ENCODE measurements at places on chromosomes 1 and 21.

- DNase-seq = peak; percentile 80
Measured at GRCh38 chr1:114979278-114979891, 50.2 kb upstream of the TSHB start.

DNA sequence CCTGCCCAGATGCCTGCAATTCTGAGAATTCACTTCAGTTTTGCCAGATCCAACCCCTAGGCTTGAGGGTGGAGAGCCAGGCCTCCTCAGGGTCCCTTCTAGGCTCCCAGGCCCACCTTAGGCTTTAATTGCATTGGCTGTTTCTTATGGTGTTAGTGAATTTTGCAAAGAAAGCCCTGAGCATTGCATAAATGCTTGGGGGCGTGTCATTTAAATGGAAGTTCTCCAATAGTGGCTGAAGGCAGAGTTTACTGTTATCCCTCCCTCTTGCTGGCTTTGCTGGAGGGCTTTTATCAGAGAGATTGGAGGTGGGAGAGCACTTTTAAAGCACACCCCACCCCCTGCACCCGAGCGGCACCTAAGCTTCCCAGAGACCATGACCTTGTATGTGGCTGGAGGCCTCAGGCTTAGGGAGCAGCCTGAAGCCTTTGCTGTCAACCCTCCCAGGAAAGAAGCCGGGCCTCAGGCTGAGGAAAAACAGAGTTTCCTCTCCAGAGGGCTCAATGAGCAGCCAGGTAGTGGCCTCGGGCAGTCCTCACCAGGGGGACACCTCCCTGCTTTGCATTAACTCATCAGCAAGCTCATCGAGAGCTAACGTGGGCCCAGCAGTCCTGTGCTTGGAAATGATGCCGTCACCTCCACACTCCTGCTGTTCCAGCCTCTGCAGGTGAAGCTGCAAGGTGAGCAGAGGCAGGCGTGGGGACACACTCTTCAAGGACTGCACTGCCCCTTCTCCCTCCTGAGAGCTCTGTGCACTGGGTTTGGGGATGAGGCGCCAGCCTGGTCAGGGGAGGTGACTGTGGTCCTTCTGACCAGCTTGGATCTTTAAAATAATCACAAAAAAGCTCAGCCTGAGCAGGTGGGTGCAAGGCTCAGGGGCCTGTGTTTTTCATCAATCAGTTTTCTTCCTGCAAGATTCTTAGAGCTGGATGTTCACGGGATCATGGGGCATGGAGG lies 58.0 kb downstream of the STUM start:
- DNase-seq = peak; percentile 7

GRCh38 chr1:62870148-62870547 lies 86.2 kb downstream of the ATG4C start:
- DNase-seq = no peak

GRCh38 chr21:35035116-35035515 lies 14.0 kb downstream of the RUNX1 start:
- DNase-seq = no peak

DNA sequence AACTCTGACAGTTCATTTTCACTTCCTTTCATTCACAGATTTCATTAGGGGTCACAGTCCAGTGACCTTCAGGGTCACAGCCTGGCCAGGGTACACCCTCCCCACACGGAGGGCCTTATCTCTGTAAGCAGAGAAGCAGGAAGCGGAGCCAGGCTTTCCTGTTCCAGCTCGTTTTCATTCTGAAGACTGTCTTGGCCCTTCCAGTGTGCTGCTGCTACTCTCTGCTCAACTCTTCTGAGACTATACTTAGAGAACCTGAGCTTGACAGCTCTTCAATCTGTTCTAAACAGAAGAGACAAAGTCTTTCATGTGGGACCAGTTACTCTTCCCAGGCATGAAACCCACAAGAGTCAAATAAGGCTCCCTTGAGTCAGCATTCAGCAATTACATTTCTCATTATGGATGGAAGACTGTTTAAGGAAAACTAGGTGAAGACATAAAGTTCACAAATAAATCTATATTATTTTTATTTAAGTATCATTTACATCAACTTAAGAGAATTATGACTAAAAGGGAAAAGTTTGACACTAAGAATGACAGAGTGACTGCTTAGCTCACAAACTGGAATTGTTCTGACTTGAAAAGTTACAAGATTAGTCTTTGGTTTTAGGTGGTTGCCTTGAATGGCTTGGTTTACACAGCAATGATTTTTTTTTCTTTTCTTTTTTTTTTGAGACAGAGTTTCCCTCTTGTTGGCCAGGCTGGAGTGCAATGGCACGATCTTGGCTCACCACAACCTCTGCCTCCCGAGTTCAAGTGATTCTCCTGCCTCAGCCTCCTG lies 4.8 kb upstream of the TDRD10 start:
- no peak for DNase-seq

GRCh38 chr1:6998267-6998666 lies 213.0 kb downstream of the CAMTA1 start:
- peak; percentile 37 for DNase-seq

DNA sequence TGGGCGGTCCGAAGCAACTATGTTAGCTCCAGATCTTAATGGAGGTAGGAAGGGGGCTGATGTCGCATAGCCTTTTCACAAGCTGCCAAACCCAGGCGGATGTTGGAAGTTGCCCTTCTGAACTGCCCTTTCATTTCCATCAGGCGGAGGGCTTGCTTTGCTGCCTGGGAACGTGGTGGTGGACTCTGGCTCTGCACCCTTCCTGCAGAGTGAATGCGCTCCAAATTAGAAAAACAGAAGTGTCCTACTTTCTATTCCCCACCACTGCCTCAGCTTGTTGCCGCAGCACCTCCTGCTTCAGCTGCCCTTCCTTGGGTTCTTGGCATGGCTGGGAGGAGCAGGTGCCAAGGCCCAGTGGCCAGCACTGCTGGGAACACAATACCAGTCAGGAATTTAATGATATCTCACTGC lies 60.6 kb downstream of the AK4 start:
- DNase-seq = no peak

GRCh38 chr21:20971296-20971921 lies 26.8 kb upstream of the NCAM2 start:
- DNase-seq = peak; percentile 30

DNA sequence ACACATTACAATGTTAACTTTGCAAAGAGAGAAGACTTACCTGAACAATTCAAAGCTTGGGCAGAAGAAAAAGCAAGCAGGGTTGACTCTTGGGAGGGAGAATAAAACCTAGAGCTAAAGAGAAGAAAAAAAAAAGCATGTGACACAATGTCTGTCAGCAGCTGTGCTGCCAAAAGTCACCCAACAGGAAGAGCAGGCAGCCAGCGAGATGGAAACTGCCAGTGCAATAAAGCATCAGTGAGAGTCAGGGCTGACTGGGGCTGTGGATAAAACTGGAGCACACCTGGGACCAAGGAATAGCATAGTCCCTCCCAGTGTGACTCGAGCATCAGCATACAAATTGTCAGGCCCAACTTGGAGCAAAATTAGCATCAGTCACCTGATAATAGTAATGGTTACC lies 65.0 kb upstream of the SLC22A15 start:
- DNase-seq = peak; percentile 73

DNA sequence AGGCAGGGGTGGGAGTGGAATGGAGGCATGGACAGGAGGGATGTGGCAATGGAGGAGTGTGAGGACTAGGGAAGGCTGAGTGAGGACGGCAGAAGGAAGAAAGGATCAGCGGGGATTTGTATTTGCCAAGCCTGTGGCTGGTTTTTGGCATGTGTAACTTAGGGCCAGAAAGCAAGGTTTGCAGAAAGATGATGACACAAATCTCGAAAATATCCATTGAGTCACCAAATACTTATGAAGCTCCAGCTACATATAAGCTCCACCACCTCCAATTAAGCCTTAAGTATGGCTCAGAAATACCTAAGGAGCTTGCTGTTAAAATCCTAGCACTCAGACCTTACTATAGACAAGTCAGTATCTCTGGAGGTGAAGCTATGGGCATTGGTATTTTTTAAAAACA lies 90.1 kb downstream of the OMA1 start:
- DNase-seq = no peak

GRCh38 chr1:191752342-191752741 lies 405.9 kb upstream of the RGS18 start:
- no peak for DNase-seq

- DNase-seq = no peak
Measured at GRCh38 chr1:13541435-13542215, 27.8 kb upstream of the LRRC38 start.

- no peak for DNase-seq
Measured at GRCh38 chr1:115647047-115647446, 5.3 kb downstream of the VANGL1 start.

- DNase-seq = no peak
Measured at GRCh38 chr1:19208710-19209438, 1.2 kb downstream of the UBR4 start.

- no peak for DNase-seq
Measured at GRCh38 chr1:39981945-39982344, 27.0 kb downstream of the MFSD2A start.

DNA sequence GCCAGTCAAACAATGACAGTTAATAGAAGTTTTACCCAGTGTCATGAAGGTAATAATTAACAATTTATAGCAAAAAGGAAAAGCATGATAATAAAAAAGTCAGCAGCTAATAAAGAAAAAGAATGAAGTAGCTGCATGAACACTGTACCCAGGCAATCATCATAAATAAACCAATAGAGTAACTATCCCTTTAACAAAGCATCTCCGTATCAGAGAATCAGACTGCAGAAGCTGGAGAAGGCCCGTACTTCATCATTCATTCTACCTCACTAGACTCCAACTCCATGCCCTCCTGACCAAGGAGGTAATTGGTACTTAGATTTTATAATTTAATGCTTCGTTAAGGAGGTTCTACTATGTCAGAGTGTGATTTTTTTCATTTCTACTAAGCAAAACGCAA lies 140.5 kb downstream of the NEGR1 start:
- DNase-seq = no peak

DNA sequence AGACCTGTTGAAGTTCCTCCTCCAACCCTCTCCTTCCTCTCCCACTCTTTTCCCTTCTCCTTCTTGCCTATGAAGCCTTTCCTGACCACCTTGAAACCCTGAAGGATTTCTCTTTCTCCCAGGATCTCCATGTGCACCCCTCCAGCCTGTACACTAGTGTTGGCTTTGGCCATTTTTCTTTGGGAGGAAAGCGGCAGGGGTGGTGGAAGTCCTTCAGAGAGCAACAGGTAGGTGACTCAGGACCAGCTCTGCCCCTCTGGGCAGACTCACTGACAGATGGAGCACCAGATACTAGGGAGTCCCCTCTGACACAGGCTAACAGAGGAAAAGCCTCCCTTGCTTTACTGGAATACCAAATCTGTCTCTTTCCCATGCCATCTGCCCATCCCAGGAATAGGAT lies 4.6 kb downstream of the SLC26A9 start:
- no peak for DNase-seq

GRCh38 chr21:15273244-15273643 lies 208.4 kb upstream of the NRIP1 start:
- no peak for DNase-seq

DNA sequence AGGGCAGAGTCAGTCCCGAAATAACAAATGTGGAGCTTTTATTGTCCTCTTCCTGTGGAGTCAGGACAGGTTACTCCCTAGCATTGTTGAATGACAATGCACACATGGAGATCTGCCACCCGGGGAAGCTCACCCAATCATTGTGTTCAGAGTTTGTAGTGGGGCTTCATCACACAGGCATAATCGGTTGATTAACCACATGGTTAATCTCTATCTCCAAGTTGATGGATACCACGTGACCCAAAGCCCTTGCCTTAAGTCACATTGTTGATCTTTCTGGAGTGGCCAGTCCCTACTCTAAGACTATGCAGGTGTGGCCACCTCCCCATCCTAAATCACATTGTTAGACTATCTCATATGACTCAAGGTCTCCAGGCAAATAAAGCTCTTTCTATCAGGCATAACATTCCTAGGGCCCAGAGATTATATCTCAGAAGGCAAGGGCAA lies 2.6 kb upstream of the C1orf141 start:
- DNase-seq = peak; percentile 35

GRCh38 chr1:164712131-164713036 lies 153.4 kb downstream of the PBX1 start:
- no peak for DNase-seq

- DNase-seq = no peak
Measured at GRCh38 chr1:18951818-18952391, 4.6 kb downstream of the IFFO2 start.

- no peak for DNase-seq
Measured at GRCh38 chr21:40043423-40043822, 176.2 kb downstream of the PCP4 start.

GRCh38 chr1:166088572-166088955 lies 78.2 kb downstream of the FAM78B start:
- DNase-seq = no peak

DNA sequence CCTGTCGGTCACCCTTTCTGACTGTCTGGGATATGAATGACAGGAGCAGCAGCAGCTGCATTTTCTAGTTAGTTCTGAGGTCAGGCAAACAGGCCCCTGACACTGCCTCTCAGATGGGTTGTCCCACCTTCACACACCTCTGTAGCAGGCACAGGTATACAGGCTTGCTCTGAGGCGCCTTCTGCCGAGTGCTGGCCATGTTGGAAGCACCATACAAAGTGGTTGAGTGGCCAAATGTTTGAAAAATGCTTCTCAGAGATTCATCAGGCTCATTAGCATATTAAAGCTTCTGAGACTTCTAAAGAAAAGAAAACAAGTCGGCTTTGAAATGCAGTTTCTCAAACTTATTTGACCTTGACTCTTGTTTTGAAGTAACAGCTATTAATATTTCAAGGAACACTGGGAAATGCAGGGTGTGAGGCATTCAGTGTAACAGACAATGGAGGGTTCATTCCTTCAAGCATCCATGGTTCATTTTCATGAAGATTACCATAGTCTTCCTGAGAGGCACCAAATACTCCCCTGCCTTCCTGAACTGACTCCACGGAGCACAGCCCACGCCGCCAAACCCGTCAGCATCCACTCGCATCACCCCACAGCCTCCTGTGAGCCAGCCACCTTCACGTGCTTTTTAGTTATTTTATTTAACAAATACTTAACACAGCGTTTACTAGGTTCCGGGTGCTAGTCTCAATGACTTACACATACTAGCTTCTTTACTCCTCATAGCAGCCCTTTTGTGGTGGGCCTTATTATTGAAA lies 81.8 kb downstream of the KCNN3 start:
- no peak for DNase-seq

DNA sequence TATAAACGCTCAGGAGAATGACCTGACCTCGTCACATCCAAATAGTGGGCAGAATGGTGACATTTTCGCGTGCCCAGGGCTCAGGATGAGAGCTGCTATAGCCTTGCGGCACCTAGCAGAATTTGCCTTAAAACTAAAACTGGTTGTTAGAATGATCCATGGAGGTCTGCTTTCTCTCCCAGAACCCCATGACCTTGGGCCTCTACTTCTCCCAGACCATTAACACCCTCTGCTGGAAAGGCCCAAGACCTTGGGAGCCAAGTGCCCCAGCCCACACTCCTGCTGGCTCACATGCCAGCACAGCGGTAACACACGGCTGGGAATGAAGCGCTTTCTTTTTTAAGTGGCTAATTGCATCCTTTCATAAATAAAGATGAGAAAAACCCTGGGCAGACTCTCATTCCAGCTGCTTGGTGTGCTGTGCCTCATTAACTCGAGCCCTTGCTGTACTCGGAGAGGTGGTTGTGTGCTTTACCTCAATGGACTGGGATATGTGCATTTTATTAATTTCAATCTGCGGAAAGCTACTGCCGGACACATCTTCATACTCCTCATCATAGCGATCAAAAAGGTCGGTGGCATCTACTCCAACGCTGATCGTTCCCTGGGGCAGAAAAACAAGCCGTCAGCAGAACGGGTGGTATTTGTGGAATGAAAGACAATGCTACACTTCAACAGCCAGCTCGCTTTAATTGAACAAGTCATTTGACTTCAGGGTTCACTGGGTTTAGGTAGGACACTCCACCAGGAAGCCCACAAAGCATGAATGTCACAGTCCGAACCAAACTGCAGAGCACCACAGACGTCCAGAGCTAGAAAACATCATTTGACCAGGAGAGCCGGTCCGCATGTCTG lies 29.0 kb downstream of the THAP3 start:
- peak; percentile 63 for DNase-seq

- no peak for DNase-seq
Measured at GRCh38 chr1:54698346-54698745, 17.3 kb upstream of the TTC4 start.

All from NCI-H526 (cell line).